NCI-H345 (cell line): ENCODE measurements at places on chromosomes 13 and 19.
A peak's percentile ranks its signal among the peaks of the same experiment; 100 is the strongest.

GRCh38 chr13:114127473-114128347 lies 4.7 kb downstream of the RASA3 start:
- no peak for DNase-seq

- no peak for DNase-seq
These were observed 192.6 kb downstream of the COL4A1 start for GRCh38 chr13:110114316-110114715.

GRCh38 chr13:34417896-34418295 lies 524.2 kb upstream of the NBEA start:
- DNase-seq = no peak

DNA sequence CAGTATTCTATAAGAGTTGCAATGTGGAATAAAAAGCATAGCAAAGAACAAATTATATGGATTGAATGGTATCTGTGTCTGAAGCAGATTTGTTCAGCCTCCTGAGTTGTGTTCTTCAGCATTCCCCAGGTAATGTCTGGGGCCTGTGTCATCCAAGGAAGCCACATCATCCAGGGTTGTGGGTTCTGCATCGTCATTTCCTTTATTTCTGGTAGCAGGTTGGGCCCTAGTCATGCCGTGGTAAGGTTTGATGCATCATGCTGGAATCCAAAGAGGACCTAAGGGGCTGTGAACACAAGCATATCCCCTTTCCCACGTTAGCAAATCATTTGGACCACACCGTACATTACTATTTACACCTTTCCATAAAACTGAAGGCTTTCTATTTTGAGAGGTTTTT lies 131.0 kb upstream of the ZNF91 start:
- no peak for DNase-seq

DNA sequence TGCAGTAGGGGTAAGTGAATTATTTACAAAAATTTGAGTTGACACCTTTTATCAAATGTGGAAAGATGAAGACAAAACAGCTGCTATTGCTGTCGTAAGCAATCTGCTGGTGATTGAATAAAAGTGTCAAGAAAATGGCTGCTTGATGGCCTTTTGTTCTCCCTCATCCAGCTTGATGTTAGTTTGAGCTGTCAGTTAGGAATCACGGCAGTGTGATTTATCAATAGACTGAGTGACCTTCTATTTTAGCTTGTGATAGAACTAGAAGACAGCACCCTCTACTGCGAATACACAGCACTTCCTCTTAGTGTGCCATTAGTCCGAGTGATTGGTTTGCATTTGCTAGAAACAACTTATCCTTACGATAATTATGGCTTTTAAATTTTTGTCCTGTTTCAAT lies 76.3 kb downstream of the MZT1 start:
- no peak for DNase-seq

DNA sequence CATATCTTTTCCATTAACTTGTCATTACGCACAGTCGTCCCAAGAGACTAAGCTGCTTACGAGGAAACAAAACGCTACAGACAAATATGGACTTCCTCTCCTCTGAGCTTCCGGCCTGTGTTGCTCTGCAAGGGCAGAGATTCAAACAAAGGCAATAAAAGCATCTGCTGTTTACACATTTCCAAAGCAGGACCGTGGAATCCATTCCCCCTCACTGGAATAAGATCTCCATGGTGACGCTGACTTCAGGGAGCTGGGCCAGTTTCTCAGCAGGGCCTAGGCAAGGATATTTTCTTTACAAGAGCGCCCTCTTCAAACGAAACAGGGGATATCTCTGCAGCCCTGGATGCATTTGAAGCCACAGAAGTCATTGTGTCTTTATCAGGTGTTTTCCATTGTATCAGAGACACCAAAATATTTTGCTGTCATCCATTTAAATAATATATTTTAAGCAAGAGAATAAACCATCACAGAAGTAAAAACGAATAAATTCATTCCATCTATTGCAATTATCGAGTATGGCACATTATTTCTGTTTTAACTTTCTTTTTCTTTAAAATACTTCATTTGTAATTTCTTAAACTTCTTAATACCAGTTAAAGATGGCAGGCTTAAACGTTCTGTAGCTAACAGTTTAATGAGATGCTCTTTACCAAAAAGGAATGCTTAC lies 177.5 kb downstream of the DCLK1 start:
- peak; percentile 94 for DNase-seq

DNA sequence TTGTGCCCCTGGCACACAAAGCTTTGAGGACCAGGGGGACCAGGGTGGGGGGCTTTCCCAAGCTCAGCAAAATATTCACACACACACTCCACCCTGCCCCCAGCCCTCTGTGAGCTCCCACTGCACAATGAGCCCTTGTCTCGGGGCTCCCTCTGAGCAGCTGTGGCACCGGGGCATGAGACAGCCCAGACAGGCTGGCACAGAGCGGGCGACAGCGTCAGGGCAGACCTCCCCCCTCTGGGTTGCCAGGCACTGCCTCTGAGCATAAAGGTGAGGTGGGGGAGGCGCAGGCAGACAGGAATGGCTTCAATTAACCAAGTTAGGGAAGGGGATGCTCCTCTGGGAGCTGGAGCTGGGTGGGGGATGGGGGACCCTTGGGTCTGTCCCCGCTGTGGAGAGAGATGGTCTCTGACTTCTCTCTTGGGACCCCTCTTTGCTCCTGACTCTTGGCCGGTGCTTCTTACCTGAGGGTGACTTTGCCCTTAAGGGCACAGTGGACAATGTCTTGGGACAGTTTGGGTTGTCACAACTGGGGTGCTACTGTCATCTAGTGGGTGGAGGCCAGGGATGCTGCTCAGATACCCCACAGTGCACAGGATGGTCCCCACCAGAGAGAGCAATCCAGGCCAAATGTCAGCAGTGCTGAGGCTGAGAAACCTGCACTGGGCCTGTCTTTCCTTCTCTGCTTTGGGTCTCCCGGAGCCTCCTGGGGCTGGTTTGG lies 30.3 kb downstream of the LYL1 start:
- no peak for DNase-seq

GRCh38 chr13:27853861-27854260 lies 61.6 kb downstream of the GSX1 start:
- DNase-seq = no peak

GRCh38 chr19:53101518-53101917 lies 1.7 kb downstream of the ZNF160 start:
- no peak for DNase-seq
